ENCODE measurements at places on chromosomes 2 and 18.

DNA sequence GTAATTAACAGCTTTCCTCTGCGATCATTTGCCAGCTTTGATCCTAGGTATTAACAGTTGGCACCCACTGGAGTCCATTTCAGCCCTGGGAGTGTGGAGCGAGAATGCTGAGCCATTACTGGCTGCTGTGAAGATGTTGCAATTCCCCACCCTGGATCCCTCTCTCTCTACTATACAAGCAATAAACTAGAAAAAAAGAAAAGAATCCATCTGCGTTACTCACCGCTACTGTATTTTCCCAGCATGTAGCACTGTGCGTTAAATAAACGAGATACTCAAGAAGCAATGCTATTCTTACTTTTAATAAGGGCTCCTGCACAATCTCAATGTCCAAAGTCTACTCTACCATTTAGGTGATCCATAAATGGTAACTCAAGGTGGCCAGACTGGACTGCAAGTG lies 8.5 kb downstream of the RTTN start:
- no peak for DNase-seq

DNA sequence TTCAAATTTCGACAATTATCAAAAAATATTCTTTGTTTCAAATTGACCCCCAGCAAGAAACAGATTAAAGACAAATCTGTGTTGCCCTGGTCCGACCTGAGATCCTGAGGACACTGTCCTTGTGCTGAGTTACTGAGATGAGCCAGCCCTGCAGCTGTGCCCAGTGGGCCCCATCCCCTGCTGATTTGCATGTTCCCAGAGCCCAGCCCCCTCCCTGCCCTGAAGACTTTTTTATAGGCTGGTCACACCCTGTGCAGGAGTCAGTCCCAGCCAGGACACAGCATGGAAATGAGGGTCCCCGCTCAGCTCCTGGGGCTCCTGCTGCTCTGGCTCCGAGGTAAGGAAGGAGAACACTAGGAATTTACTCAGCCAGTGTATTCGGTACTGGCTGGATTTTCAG lies 31.4 kb upstream of the ZNG1B start:
- peak; percentile 20 for DNase-seq

GRCh38 chr2:53422979-53423378 lies 344.6 kb upstream of the CHAC2 start:
- DNase-seq, result peak; percentile 82

- DNase-seq, result no peak
Observed at GRCh38 chr2:58098254-58099095, 51.9 kb downstream of the VRK2 start.

DNA sequence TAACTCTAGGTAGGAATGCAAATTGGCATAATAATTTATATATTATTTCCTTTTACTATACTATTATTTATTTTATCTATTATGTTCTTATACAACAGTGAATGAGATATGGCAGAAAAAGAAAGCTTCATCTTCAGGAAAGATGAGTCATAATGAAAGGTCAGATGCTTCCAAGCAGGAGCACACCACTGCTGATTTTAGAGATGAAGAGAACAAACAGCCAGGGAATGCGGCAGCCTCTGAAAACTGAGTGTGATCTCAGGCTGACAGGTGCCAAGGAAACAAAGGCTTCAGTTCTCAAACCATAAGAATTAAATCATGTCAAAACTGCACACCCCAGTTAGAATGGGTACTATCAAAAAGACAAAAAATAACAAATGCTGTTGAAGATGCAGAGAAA lies 149.0 kb downstream of the CCDC178 start:
- DNase-seq, result no peak

DNA sequence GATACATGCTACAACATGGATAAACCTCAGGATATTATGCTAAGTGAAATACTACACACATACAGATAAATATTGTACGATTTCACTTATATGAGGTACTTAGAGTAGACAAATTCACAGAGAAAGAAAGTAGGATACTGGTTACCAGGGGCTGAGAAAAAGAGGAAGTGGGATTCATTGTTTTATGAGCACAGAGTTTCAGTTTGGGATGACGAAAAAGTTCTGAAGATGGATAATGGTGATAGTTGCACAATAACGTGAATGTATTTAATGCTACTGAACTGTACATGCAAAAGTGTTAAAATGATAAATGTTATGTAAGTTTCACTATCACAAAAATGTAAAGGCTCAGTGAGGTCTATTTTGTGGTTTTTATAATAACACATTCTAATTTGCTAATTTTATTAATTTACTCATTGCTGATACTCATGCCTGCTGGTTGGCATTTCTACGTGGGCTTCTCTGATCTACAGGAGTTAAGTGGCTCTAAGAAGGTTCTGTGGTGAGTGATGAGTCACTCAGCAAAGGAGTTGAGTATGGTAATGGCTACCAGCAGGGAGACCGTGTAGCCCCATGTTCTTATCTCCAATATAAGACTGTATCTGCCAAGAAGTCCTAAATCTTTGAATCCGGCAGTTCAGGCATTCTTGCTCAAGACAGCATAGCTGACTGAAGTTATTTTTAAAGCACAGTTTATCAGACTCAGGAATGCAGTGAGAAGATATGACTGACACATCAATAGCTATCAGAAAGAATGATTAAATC lies 41.1 kb downstream of the UPP2 start:
- DNase-seq, result peak; percentile 50

DNA sequence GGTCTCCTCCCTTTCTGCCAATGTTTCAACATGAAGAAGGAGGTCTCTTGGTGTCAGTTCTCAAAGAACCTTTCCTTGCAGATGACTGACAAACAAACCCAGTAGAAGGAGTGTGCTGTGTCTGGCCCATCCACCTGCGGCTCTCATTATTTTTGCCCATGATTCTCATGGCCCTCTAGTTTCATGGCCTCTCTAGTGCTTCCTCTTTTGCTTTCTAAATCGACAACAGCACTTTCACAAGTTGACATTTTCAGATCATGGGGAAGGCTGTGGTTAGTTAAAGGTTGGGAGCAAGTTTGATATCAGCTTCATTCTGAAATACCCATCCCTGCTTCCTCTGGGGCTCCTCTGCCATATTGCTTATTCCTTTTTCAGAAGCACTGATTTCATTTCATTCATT lies 805.2 kb downstream of the SLC4A3 start:
- no peak for DNase-seq

GRCh38 chr18:5250603-5251002 lies 44.9 kb downstream of the ZBTB14 start:
- no peak for DNase-seq

DNA sequence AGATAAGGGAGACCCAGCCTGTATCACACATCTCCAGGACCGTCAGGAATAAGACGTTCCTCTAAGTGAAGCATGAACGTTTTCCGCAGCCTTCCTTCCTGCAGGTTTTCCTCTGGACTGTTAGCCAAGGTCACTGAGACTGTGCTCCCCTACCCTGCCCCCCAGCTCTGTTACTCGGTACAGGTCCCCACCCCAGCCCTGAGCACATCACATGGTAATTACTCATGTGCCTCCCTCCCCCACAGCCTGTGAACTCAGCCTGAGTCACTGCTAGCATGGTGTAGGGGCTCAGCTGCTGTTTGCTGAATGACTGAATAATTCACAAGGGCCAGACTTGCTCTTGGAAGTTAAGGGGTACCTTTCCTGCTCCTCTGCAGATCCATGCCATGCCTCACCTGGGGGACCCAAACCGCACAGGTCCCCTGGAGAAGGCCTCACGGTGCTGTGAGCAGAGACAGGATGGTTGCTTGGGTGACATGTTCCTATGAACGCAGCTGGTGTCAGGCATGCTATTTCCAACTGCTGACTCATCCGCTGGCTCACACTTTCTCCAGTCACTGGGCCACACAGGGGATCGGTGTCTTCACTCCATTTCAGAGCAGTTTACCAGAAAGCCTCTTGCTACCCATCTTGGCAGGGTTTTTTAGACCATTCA lies 88.2 kb downstream of the PLB1 start:
- DNase-seq, result peak; percentile 91

DNA sequence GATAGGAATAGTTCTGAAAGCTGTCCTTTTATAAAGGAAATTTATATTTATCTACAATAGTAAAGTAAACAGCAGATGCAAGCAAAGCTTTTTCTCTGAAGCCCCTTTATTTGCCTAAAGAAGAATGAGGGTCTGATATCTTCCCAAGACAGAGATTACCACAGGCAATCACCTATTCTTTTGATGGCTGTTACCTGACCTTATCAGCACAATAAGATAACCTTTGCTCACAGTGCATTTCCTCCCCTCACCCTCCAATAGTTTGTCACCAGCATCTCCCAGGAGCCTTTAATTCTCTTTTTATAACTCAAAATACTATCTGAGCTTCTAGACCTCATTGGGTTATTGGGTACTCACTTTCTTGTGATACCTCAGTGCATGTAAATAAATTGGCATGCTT lies 6.5 kb upstream of the CFAP221 start:
- peak; percentile 88 for DNase-seq

- DNase-seq, result no peak
Observed at GRCh38 chr18:25842665-25843064, 247.7 kb downstream of the SS18 start.

GRCh38 chr2:16349811-16350210 lies 315.8 kb downstream of the CYRIA start:
- no peak for DNase-seq

DNA sequence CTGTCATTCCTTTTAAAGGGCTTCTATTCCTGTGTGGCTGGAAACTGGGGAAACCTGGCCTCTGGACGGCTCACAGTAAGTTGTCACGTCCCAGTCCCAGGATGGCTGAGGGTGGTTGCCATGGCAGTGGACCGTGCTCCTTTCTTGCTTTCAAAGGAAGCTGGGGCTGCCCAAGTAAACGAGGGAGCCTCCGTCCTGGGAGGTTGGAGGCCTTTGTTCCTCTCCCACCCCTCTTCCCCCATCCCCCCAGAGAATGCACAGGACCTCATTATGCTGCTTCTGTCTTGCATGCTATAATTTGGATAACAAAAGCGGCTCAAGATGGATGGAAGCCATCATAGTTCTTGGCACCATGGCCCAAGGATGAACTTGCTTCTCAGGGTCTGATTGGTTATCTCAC lies 325.5 kb upstream of the HS6ST1 start:
- peak; percentile 43 for DNase-seq

DNA sequence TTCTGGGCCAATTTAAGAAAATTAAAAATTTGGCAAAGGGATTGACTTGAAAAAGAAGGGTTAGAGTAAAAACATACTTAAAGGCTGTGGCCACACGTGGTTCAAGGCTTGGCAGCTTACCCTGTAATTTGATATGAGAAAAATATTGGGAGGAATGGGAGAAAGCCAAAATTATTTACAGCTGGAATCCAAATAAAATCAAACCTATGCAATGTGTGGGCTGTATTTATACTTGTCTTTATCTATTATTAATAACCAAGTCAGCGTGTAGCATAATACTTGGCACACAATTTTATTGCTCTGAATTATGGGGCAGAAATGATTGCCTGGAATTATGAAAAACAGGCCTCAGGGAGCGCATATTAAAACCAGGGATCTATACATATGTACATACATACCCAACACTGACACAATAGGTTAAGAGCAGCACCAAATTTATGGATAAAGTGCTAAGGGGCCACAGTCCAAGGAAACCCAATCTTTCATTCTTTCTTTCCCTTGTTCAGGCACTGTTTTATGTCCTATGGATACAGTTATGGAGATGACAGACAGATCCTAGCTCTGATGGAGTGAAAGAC lies 35.6 kb downstream of the FAM124B start:
- DNase-seq, result no peak

DNA sequence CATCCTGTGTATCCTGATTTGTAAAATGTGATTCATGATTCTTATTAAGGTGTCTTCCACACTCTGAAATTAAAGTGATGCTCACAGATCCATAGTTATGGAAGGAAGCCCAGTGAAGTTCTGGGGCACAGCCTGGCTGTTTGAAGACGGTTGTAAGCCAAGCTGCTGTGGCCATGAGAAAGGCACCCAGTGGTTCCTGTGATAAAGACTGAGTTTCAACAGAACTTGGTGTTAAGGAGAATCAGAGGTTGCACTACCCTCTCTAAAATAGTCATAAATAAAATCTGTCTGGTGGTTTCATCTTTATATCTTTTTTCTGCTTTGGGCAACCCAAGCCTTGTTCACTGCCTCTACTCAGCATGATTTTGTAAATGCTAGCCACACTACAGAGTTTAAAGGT lies 32.2 kb upstream of the SPOPL start:
- DNase-seq, result no peak

- DNase-seq, result no peak
Observed at GRCh38 chr2:171985076-171985475, 14.7 kb upstream of the METAP1D start.
